ENCODE measurements at places on chromosomes 5 and 9.

DNA sequence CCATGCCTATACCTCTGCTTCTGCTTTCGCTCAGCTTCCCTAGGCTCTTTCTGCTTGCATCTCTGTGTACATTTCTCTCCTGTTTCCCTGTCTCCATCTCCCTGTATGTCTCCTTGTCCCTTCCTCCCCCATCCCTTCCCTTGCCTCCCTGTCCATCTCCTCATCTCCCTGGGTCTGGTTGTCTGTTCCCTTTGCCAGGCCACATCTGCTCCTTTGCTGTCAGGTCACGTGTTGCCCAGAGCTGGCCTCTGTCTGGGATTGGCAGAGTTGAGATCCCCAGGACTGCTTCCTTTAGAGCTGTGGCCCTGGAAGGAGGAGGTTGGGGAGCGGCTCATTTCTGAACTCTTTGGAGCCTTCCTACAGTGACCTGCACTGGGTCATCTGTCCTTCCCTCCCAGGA lies 31.8 kb upstream of the PTGS1 start:
- DNase-seq: no peak

DNA sequence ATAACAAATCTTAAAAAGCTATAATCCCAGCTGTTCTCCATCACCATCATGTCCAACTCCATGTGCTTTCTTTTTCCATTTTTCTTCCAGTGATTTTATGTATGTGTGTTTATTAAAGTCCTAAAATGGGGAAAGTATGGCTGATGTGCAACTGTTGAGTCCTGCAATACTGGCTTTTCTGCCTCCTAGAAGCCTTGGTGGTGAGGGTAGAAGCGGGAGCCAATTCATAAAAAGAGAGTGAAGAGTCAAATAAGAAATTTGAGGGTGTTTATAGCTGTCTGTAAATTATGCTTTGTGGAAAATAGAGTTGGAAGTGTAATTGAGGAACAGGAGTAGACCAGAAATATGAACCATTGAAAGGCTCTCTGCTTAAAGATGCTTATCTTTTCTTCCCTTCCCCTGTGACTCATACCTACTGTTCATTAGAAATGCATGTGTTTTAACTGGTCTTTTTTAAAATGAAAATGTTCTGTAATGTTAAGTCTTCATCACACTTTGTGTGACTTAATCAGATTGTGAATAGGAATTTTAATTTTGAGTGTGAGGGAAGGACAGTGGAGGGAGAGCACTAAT lies 80.1 kb downstream of the ZCCHC7 start:
- no peak for DNase-seq

DNA sequence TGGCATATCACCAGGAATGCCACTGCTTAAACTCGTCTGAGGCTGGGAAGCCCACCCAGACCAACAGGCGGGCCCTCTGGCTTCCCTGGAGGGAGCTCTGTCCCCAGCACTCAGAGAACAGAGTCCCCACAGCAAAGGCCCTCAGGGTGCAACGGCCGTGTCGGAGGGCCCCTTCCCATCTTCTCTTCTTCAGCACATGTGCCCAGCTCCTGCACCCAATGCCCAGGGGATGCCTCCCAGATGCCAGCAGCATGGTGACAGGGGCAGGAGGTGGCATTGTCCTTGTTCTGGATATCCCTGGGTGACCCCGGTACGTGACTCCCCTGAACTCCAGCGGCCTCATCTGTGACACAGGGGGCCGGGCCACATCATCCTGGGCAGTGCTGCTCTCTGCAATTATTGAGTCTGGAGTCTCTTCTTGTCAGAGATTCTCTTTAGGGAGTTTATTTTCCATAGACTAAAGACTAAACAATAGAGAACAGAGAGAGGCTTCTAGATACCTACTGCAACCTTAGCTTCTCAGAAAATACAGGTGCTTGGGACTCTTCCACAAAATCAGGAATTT lies 13.6 kb upstream of the OLFM1 start:
- peak; percentile 44 for DNase-seq

DNA sequence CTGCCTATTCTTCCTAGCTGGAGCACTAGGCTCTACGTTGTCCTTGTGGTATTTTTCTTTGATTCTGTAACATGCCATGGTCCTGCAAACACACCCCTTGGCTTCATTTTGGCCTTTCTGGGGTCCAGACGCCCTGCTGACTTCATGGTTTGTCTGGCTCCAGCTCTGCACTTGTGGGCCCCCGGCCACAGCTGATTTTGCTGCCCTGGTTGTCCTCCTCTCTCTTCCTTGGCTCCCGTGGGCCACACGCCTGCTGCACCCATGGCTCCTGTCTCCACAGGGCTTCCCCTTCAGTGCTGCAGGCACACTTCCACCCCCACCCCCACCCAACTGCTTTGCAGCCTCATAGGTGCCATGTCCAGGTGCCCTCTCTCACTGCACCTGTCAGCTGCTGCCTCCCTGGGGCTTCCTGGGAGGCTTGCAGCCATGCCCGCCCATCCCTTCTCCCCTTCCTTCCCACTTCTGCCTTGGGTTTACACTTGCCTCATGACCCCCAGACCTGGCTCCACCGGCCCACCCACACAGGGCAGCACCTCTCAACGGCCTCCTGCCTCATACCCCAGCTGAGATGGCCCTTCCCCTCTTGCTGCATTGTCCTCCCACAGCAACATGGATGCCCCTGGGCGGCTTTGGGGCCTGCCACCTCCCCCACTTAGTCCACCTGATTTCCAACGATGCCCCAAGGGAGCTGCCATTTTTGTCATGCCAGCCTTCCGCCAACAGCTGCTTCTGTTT lies 25.6 kb downstream of the SLC6A3 start:
- DNase-seq: peak; percentile 50

GRCh38 chr5:147685993-147686392 lies 96.5 kb downstream of the JAKMIP2 start:
- DNase-seq: no peak

All from tibial artery (tissue), 4 donors.